ENCODE measurements at places on chromosomes 16 and 17.

- DNase-seq, result no peak
Observed at GRCh38 chr16:86217001-86217890, 293.1 kb upstream of the FOXF1 start.

GRCh38 chr16:8026450-8026849 is 563.9 kb downstream of the TMEM114 start:
- no peak for DNase-seq

DNA sequence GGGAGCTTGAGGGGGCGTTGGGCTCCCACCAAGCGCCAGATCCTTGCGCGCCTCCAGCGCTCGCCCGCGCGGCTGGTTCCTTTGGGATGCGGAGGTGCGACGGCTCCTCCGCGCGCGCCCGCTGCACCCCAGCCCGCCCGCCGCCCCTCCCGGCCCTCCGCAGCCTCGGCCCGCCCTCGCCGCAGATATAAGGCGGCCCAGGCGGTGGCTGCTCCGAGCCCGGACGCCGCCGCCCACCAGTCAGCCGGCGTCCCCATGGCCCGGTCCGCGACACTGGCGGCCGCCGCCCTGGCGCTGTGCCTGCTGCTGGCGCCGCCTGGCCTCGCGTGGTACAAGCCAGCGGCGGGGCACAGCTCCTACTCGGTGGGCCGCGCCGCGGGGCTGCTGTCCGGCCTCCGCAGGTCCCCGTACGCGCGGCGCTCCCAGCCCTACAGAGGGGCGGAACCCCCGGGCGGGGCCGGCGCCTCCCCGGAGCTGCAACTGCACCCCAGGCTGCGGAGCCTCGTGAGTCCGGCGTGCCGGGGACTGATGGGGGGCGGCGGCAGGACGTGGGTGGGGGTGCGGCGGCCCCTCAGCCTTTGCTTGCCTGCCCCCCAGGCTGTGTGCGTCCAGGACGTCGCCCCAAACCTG is at the start of gene NPB:
NPB (plus strand) TSS at position 216 of the 630 bp plus-strand sequence; CDS start at position 256, 40 bp downstream.
- DNase-seq, result no peak

DNA sequence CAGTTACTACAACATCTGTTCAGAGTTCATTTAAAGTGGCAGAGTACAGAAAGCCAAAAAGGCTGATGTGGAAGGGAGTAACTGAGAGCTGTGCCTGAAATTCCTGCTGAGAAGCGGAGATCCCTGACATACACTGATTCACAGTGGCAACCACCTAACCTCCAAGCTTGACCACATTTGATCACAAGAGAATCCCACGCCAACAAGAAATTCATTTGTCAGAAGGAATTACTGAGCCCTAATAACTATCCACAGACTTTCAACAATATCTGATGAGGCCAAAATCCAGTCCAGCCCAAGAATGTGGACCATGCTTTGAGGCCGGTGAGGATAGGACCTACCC is 168.5 kb upstream of the RPH3AL start:
- DNase-seq, result no peak

GRCh38 chr17:49447628-49448302 is 33.1 kb upstream of the PHB1 start:
- DNase-seq, result no peak

DNA sequence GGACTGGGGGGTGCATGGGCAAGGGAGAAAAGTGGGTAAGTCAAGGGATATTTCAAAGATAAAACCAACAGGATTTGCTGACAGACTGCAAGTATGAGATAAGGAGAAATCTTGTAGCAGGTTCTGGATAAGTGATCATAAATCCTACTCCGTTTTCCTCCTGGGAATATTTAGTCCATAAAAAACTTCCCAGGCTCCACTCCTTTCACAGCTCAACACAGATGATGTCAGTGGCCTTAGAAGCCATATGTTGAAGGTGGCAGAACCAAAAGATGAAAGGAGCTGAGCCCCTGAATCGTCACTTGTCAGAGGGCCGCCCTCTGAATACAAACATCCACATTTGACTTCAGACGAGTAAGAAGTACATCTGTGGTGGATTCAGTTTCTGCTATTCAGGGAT is 71.7 kb downstream of the GRIN2A start:
- no peak for DNase-seq

DNA sequence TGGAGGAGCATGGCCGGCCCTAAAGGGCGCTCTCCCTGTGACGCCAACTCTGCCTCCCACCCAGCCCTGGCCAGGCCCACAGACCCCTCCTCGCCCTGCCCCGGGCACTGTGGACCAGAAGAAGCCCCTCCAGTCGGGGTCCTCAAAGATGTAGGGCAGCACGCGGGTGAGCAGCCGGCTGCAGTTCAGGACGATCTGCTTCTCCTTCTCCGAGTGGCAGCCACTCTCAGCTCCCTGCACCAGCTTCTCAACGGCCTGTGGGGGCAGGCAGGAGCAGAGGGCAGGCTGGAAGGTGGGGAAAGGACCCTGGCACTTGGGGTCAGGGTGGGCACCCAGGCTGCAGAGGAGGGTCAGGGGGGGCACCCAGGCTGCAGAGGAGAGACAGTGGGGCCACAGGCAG is 8.9 kb downstream of the HID1 start:
- no peak for DNase-seq

DNA sequence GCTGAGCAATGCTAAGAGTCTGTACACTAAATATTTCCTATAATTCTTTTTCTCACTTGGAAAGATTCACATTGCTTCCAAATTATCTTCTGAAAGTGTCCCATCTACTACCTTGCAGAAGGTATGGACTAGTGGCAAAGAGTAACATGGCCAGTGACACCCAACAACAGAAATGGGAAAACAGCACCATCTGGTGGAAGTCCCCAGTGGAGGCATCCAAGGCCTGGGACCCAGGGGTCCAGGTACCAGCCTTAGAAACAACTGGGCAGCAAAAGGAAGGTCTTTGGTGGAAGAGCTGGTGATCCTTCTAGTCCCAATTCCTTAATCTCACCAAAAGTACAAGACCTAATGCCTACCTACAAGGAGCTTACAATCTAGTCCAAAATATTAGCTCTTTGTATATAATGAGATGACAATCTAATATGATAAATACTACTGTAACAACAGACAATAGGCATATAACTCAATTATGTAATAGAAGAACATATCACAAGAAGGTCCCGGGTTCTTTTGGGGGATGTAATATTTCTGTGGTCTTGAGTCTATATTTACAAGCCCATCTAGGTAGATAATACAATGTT is 55.3 kb downstream of the SKAP1 start:
- DNase-seq, result peak; percentile 8

DNA sequence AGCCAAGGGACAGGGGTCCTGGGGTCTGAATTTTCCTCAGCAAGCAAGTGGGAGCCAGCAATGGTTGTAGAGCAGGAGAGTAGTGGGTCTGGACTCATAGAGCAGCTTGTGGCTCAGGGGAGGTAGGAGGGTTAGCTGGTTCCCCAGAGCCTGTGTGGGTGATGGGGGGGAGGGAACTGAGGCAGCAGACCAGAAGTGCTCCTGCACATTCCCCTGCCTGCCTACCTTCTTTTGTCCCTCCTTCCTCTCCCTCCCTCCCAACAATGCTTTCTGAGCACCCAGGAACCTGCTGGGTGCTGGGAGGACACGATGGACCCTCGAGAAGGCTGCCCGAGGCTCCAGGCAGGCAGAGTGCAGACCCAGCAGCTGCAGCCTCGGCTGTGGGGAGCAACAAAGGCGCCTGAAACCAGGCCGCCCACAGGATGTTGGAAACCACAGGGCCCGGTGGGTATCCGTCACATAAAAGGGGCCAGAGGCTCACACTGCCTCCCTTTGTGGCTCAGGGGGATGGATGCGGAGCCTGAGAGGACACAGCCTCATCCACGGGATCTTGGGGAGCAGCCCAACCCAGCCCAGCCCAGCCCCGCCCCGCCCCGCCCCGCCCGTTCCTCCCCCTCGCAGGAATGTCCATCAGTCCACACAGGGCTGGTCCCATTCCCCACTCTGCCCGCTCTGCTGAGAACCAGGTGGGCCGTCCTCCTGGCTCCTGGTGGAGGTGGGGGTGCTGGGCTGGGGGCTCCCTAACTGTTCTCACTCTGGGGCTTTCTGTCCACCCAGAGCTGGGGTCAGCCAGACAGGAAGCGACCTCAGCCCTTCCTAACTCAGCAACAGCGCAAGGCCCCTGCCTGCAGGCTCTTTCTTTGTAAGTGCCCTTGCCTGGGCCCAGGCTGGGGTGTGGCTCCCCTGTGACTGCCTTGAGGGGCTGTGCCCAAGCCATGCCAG is 1.7 kb upstream of the NLRC3 start:
- DNase-seq, result no peak

- DNase-seq, result no peak
Observed at GRCh38 chr17:82608816-82609215, 39.4 kb downstream of the WDR45B start.

GRCh38 chr16:67389911-67390815 is 3.1 kb downstream of the TPPP3 start:
- no peak for DNase-seq

DNA sequence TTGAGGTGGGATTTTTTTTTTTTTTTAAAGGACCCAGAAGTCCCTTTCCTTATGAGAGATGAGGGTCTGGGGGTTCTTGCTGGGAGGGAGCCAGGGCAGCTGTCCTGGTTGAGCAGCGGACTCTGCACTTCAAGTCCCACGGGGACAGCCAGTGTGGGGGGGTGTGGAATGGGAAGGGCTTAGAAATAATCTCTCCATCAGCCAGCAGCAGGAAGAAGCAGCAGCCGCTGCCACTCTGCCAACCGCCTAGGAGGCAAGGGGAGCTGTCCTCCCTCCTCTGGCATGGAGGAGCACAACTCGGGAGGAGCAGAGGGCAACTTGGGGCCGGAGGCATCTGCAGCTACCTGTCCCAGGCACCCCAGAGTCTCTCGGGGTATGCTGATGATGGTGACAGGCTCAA is at the start of gene KCNG4:
KCNG4 (minus strand) TSS at position 104 of the 400 bp plus-strand sequence. CDS start 2,527 bp downstream, outside the sequence.
- DNase-seq, result no peak

DNA sequence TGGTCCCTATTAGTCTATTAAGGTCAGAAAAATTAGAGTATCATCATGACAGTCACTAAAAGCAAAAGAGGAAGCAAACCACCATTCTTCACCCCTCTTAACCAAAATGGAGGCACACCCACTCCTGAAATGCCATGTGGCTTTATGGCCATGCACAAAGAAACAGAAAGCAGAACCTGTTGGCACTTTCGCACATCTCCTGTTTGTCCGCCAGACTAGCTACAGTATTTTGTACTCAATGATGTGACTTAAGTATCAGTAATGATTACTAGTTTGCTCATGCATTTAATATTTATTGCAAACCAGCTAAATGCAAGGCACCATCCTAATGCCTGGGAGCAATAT is 70.2 kb upstream of the GNAO1 start:
- DNase-seq, result no peak

- DNase-seq, result no peak
Observed at GRCh38 chr16:49422896-49423295, 49.3 kb downstream of the C16orf78 start.

- DNase-seq, result no peak
Observed at GRCh38 chr17:80558046-80558445, 13.4 kb downstream of the RPTOR start.

DNA sequence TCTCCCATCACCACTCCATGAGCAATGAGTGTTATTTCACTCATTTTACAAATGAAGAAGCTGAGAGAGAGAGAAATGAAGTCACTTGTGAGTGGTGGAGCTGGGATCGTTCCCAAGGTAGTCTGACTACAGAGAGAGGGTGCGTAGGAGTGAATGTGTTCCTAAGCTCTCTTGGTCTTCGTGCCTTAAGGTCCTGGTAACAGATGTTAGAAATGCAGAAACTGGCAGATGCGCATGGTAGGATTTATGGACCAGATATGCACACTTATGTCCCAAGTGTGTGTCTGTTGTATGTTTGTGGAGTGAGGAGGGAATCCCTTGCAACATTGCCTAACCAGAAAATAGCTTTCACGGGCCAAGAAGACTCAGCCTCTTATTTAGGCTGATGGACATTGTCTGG is 93.2 kb upstream of the ZNF469 start:
- no peak for DNase-seq

DNA sequence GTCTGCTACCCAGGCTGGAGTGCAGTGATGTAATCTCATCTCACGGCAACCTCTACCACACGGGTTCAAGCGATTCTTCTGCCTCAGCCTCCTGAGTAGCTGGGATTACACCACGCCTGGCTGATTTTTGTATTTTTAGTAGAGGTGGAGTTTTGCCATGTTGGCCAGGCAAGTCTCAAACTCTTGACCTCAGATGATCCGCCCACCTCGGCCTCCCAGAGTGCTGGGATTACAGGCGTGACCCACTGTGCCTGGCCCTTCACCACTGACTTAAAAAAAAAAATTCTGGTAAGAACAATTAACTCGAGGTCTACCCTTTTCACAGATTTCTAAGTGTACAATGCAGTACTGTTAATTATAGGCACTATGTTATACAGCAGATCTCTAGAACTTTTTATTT is 279.4 kb downstream of the PARN start:
- DNase-seq, result no peak

DNA sequence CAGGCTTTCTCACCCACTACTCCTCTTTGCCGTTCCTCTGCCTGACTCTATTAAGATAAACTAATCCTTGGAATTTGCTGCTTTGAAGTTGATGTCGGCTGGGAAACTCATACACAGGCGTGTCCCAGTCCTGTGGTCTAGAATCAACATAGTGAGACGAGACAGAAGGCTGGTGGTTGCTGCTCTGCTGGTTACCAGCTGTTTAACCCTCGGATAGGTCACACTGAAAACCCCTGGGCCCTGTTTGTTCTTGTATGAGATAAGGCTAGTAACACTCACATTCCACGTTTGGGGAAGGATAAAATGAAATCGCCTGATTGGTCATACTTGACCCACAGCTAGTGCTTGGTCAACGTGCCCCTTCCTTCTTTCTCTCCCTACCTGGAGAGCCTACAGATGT is 517.0 kb downstream of the CDH13 start:
- DNase-seq, result peak; percentile 3

GRCh38 chr16:68144008-68144407 is 58.8 kb downstream of the NFATC3 start:
- peak; percentile 29 for DNase-seq

GRCh38 chr16:17369421-17370222 is 101.1 kb downstream of the XYLT1 start:
- DNase-seq, result no peak

GRCh38 chr16:86584726-86585721 is 6.7 kb downstream of the FOXL1 start:
- DNase-seq, result peak; percentile 81

GRCh38 chr16:50329446-50330189 is 39.2 kb downstream of the BRD7 start:
- no peak for DNase-seq

GRCh38 chr17:65811043-65811442 is 249.6 kb upstream of the AXIN2 start:
- DNase-seq, result no peak

GRCh38 chr17:16980813-16981731 is 9.2 kb upstream of the TNFRSF13B start:
- DNase-seq, result peak; percentile 8

All from fibroblast of mammary gland (primary cell).